SK-MEL-5 (cell line): ENCODE measurements at places on chromosomes 12 and 14.

DNA sequence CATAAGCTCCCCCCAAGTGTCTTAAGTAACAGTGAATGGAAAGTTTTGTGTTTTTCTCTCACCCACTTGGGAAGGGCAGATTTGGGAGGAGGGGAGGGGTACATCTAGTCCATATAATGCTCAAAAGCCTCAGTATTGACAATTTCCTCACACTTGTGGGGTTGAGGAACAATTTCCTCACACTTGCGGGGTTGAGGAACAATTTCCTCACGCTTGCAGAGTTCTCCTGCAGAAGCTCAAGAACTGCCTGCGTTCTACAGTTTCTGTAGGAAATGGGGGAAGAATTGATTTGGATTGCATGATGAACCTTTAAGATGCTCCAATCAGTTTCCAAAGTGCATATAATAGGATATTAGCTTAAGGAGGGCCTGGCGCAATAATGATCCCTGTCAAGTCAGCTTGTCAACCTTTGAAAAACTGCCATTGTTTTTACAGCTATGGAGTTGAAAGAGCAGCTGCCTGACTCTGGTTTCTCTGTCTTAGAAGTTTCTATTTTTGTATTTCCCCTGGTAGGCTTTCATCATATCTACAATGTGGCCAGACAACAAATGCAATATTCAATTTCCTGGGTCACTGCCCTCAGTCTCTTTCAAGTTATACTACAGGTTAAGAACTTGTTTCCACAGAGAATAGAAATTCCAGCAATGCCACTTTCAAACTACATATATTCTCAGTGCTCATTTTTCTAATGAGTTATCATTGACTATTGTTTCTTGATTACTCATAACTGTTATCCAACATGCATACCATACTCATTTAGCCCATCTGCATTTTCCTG, 66.5 kb downstream of the PLEKHG7 start:
- DNase-seq: no peak

DNA sequence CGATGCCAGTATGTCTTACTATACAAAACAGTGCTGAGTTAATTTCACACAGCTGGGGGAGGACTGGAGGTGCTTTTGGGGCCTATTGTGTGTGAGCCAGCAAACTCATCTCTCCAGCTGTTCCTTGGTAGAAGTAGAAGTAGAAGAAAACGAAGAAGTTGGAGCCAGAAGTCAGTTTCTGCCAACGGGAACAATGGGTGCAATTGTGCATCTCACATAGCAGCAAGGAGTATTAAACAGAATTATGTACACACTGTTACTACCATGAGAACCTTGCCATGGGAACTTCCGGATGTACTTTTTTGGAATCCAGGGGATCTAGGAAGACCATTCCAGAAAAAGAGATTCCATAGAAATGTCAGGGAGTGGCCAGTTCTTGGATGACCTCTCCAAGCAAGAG, 88.6 kb downstream of the VCPKMT start:
- peak; percentile 38 for DNase-seq

GRCh38 chr12:68236421-68237059, 10.9 kb upstream of the IL26 start:
- DNase-seq: peak; percentile 42

DNA sequence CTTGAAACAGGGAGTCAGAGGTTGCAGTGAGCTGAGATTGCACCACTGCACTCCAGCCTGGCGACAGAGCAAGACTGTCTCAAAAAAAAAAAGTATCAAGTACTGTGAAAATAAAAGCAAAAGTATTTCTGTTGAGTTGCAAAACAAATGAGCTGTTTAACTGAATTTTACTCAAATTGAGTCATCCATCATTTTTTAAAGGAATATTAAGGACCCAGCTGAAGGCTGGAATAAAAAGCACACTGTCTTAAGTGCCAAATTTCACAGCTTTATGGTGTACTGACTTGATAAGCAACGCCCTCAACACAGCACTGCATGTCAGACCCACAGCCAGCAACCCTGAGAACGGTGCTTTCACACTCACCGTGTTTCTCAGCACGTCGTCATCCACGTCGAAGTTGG, 57.9 kb downstream of the AMN start:
- DNase-seq: no peak

- DNase-seq: no peak
Observed at GRCh38 chr14:99232714-99233214, 39.2 kb downstream of the BCL11B start.

- no peak for DNase-seq
Observed at GRCh38 chr12:50751948-50752721, 11.8 kb upstream of the ATF1 start.
